Motor neuron (in vitro differentiated cells): ENCODE measurements at places on chromosomes 4 and X. TPM values are rescaled to one million over a fixed set of nuclear protein-coding genes. Genes with fewer than 3 reads are reported as not detected.

DNA sequence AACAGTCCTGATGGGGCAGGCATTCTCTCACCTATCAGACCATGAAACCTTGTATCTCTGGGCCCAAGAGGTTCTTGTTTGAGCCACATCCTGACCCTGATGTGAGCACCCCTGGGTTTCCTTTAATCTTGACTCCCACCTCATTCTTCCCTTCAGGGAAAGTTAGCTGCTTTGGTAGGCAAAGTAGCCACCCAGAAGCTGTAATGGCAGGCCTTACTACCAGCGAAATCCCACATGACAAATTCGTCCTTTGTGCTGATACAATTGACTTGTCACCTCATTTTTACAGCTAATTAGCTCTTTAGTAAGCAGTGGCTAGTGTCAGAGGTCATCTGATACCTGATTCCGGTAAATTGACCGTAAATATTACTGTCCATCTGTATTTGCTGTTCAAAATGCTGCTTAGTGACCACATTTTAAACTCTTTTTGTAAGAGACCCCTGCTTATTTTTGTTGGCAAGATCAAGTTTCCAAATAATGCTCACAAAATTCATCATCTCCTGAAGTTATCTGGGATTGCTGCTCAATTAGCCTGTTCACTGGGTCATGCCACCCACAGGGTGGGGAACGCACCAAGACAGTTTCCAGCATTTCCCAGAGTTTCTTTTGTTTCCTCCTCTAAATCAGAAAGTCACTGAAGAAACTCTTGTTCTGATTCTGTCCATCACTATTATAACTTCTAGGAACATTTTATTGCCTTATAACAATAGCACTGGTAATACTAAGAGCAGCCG, 329.7 kb downstream of the GPAT3 start:
- peak; percentile 35 for ATAC-seq

GRCh38 chr4:4995103-4995907, 24.0 kb downstream of the CYTL1 start:
- ATAC-seq = peak; percentile 14

GRCh38 chr4:154618708-154619315, 6.4 kb upstream of the FGG start:
- no peak for ATAC-seq

DNA sequence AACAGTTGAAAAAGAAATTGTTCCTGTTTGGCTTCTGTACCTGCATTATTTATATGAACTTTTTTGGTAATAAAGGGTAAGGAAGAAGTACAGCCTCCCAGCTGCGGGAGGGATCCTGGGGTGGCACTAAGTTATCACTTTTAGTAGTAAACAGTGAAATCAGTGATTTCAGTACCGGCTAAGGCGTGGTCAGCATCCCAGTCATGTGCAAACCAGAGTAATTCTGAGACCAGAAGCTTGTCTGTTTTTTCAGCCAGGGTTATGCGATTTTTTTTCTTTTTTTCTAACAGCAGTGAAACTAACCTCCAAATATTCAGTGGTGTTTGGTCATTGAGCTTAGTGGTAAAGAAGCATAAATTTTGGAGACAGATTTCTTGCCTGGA, 3.3 kb downstream of the EGF start:
- ATAC-seq = peak; percentile 36

DNA sequence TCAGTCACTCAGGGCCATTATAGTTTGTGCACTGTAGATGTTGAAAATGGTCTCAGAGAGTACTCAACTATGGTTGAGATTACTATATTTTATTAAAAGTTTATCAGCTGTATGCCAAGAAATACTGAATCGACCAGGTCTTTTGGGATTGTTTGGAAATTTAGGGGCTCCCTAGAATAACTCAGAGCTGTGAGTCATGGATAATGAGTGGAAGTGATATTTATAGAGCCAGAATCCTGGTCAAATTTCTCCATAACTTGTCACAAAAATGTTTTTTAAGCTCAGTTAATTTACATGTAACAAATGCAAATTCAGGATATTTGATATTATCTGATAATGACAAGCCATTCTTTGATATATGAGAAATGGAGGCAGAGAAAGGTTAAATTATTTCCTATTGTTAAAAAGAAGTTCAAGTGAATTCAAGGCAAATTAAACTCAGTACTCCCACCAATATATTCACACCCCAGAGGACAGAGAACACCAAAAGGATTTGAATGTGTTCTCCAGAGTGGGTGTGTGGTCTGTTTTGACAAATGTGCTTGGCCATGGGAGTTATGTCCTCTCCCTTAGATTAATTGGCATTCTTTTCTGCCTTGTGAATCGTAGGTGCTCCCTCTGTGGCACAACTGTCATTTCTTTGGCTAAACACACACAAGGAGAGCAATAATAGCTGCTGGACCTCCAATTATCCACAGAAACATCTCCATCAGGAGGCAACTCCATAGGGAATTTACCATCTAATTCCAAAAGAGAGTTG, 37.7 kb downstream of the ARHGAP24 start:
- no peak for ATAC-seq

- peak; percentile 36 for ATAC-seq
These were observed 87.9 kb downstream of the CRLF2 start for GRCh38 chrX:1124531-1124930.

DNA sequence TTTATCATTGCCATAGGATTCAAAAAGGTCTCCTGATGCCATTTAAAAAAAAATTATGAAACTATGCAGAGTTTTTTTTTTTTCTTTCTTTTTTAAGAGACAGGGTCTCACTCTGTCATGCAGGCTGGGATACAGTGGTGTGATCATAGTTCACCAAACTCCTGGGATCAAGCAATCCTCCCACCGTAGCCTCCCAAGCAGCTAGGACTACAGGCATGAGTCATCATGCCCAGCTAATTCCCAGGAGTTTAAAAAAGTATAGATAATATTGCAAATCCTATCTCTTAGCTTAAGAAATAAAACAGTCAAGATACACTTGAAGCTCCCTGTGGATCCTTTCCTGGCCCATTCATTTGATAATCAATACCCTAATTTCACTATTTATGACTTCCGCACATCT, 58.6 kb upstream of the PRSS48 start:
- no peak for ATAC-seq

DNA sequence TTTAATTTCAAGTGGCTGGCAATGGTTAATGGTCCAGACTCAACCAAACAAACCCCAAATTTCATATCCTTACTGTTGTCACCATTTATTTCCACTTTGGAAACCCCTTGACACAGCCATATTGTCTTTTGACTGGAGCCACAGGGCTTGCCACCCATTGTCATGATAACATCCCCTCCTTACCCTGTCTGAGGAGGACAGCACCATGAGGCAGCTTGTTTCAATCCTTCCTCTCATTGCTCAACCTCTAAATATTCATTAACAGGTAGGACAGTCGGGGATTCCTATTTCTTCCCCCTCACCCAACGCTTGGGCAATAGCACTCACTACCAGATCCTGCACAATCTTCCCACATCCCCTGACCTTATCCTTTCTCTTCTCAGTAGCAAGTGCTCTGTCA, 92.1 kb downstream of the CEP135 start:
- no peak for ATAC-seq

GRCh38 chr4:8283161-8283560, 13.6 kb downstream of the HTRA3 start:
- peak; percentile 22 for ATAC-seq

GRCh38 chrX:19775830-19776485, 111.4 kb downstream of the SH3KBP1 start:
- no peak for ATAC-seq

DNA sequence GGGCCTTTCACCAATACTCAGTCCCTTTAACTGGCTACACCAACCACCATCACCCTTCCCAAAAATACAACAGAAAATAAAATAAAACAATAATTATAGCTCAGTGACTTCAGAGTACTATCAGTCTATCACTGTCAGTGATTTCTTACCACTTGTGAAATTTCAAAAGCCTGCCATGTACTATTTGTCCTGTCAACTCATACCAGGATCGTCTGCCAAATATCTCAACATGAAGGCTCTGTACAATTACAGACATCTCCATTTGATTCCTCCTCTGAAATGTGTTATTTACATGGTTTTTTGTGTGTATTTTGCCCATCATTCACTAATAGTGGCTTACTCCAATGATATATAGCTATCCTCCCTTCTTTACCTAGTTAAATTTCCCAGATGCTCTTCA, 772.0 kb downstream of the IL1RAPL1 start:
- no peak for ATAC-seq

DNA sequence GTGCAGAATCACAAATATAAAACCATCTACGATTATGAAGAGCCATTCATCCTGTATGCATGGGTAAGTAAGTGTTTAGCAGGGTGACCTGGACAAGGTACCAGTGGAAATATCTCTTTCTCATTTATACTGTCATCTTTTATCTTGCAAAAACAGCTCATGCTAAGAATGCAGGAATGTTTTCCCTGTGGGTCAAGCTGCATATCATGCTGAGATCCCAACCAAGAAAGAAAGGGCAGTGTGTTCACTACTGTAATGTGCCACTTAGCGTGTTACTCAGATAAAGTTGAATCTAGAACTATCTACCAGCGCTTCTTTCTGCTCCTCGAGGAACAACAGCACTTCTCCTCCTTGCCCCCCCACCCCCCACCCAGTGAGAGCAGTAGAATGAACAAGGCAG, 212.7 kb upstream of the TBL1X start:
- no peak for ATAC-seq

DNA sequence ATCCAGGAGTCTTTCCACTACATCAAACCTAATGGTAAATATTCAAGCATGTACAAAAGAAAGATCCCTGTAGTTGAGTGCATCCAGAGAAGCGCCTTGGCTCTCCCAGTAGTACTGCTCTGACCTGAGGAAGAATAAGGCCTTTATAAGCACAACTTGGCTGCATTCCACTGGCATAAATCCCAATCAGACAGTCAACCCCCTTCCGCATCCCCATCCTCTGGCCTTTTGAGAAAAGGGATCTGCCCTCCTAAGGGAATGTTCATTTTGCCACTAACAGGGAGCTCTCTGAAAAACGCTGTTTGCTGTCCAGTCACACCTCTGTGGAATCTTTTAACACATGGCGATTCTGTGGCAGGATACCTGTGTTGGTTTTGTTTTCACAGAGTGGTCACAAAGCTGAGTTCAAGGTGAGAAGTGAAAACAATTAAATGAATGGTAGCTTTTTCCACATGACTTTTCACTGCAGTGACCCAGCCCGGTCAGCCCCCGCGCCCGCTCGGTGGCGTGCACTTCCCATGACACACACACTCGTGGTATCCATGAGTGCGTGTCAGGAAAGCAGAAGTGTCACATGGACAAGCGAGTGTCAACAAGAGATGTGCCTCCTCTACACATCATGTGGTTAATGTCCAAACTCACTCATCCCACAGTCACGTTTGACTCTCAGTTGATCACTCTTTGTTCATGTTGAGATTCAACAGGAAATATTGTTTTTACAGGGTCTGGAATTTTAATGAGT, 112.2 kb upstream of the ENPP6 start:
- no peak for ATAC-seq

GRCh38 chrX:69311936-69312670, 146.8 kb upstream of the PJA1 start:
- ATAC-seq = no peak

GRCh38 chrX:40746521-40746920, 11.2 kb upstream of the MED14 start:
- ATAC-seq = peak; percentile 20

DNA sequence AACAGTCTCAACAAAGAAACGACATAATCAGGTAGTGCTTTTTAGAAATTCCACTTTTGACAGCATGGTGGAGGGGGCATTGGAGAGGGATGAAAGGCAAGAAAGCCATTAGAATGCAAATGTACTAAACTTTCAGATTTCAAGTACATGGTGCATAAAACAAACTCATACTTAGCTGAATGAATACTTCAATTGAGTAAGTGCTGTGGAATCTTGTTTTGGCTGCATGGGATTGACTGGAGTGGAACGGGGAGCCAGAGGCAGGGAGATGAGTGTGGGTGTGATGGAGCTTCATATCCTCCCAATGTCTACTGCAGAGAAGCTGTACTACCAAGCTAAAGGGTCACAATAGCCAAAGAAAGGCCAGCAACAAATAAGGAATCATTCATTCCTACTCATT, 52.4 kb downstream of the USP46 start:
- no peak for ATAC-seq

DNA sequence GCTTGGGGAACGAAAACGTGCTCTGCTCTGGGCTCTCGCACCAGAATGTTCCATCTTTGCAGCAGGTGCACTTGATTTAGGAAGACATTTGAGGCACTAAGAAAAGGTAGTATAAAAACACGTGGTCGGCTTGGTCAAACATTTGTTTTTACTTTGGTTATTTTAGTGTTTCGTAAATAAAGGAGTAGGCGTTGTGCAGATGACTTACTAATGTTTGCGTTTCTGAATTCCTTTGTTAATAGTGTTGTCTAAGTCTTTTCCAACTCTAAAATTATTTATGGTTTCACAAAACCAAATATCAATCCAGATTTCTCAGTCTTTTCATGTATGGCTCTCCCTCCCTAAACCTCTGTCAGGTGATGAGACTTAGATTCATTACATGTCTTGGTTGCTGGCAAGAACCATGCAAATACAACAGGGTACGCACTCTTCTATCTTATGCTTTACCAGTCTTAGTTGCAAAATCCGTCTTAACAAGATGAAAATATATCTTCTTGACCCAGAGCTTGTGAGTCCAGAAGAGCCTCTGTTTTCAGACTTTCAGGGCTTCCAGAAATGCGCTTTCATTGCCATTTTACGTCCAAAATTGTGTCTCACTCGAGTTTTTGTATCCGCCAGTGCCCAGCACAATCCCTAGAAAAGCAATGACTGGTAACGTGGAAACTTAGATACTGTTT, 686 bp downstream of the MTHFD2L start:
- no peak for ATAC-seq

- peak; percentile 97 for ATAC-seq
These were observed 189.2 kb downstream of the SHROOM3 start for GRCh38 chr4:76624241-76624681.

GRCh38 chr4:26418850-26419249, 71.4 kb downstream of the CCKAR start:
- no peak for ATAC-seq

The SLC9B2 gene
- total RNA-seq = 61.2 and 76.5 TPM in 2 replicates

The FATE1 gene
- total RNA-seq = 0.48 and 1.1 TPM in 2 replicates

The RAB39B gene
- 22.9 and 24.0 TPM in 2 replicates for total RNA-seq

The TDO2 gene
- total RNA-seq = not detected in 2 replicates

The DSPP gene
- 0.14 TPM in 1 of 2 replicates, not detected in the other for total RNA-seq

The SH2D1A gene
- 0.27 TPM in 1 of 2 replicates, not detected in the other for total RNA-seq

The ENPEP gene
- total RNA-seq = 2.3 and 3.4 TPM in 2 replicates

The CTAG2 gene
- total RNA-seq = not detected in 2 replicates

The UGT2B17 gene
- not detected in 2 replicates for total RNA-seq

The NUP62CL gene
- 12.1 and 12.7 TPM in 2 replicates for total RNA-seq

The JCHAIN gene
- total RNA-seq = not detected in 2 replicates

The TECRL gene
- total RNA-seq = not detected in 2 replicates

The UGT8 gene
- total RNA-seq = 8.3 and 9.9 TPM in 2 replicates

The ADH7 gene
- total RNA-seq = 3.0 and 3.9 TPM in 2 replicates

The HERC5 gene
- total RNA-seq = 0.32 and 0.47 TPM in 2 replicates

The ASMT gene
- total RNA-seq = not detected in 2 replicates

The SFRP2 gene
- total RNA-seq = 0.58 TPM in 1 of 2 replicates, not detected in the other

The MAGIX gene
- total RNA-seq = 0.57 and 1.0 TPM in 2 replicates
